ENCODE measurements at places on chromosomes 6 and 20.

DNA sequence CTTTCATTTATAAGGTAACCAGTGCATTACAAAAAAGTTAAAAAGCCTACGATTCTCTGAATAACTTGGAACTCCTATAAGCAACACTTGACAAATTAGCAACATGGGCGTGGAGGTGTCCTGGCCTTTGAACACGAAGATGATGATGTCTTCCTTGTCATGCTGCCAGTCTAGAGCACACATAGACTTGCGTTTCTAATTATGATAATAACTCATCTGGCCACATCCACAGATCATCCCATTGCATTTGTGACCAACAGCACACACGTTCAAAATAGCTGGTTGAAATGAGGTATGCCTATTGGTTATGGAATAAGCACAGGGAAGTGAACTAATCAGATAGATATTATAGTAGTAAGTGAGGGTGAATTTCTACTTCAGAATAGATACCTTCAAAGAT is 608.9 kb downstream of the PRKN start:
- no peak for DNase-seq

- DNase-seq = no peak
Observed at GRCh38 chr6:131954775-131955107, 3.6 kb upstream of the CCN2 start.

- DNase-seq = no peak
Observed at GRCh38 chr20:9441948-9442347, 72.4 kb upstream of the LAMP5 start.

DNA sequence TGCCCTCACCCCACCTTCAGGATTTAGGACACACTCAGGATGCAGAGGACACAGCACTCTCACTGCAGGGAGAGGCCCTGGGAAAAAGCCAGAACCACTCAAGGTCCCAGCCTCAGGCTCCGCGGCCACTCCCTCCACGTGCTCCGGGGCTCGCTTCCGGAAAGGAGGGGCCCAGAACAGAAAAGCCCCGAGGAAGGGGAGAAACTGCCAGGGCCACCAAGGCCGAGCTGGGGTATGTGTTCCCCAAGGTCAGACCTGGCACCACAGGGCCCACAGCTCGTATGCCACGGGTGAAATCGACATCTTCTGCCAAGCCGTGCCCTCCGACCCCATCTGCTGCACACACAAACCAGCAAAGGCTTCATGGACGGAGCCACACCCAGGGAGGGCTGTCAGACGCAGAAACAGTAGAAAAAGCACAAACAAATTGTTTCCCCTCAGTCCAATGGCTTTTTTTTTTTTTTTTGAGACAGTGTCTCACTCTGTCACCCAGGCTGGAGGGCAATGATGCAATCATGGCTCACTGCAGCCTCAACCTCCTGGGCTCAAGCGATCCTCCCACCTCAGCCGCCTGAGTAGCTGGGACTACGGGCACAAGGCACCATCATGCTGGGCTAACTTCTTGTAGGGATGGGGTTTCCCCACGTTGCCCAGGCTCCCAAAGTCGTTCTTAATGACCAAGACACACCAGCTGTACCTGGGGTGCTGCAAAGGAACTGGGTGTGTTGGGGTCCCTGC is 33.4 kb downstream of the SLC2A4RG start:
- no peak for DNase-seq

DNA sequence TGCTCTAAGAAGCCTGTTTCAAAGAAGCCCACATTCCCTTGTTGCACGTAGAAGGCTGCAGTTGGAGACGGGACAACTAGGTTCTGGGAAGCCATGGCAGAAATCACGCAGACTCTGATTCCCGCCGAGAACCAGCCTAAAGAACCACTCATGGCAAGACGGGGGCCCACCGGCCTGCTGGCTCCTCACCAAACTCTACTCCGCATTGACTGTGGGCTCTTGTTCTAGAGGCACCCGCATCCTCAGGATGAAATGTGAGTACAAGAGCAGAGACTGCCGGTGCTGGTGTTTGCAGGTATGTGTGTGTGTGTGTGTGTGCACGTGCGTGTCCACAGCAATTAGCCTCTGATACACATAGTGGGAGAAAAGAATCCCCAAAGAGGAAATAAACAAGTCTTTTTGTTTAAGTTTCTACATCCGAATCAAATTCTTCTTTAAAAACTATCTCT is 42.3 kb upstream of the NR2E1 start:
- no peak for DNase-seq

Measured in COR-L47 (cell line).